T-helper 1 cell treated with Interleukin-12 subunit alpha and Interleukin-12 subunit beta and Interleukin-4 antibody, amounts not matched to agents 30 ng/mL and 1 ng/mL, for 36 hours (primary cell): ENCODE measurements at places on chromosomes 4 and X. TPM values are rescaled to one million over a fixed set of nuclear protein-coding genes. Genes with fewer than 3 reads are reported as not detected.

Gene DAPP1
- 51.4 and 52.6 TPM in 2 replicates for total RNA-seq

Gene ZRSR2
- 22.0 and 23.4 TPM in 2 replicates for total RNA-seq

Gene PFKFB1
- total RNA-seq: 0.15 and 0.56 TPM in 2 replicates

Gene MTCP1
- total RNA-seq: 13.5 and 20.3 TPM in 2 replicates

Gene BRS3
- not detected in 2 replicates for total RNA-seq

Gene UGT2A2
- total RNA-seq: not detected in 2 replicates

Gene FAM184B
- not detected in 2 replicates for total RNA-seq

Gene ARL13A
- not detected in 2 replicates for total RNA-seq

Gene ENPP6
- 4.8 and 5.5 TPM in 2 replicates for total RNA-seq
